ENCODE measurements at places on chromosomes 6 and 20. TPM values are rescaled to one million over a fixed set of nuclear protein-coding genes. Genes with fewer than 3 reads are reported as not detected.

DNA sequence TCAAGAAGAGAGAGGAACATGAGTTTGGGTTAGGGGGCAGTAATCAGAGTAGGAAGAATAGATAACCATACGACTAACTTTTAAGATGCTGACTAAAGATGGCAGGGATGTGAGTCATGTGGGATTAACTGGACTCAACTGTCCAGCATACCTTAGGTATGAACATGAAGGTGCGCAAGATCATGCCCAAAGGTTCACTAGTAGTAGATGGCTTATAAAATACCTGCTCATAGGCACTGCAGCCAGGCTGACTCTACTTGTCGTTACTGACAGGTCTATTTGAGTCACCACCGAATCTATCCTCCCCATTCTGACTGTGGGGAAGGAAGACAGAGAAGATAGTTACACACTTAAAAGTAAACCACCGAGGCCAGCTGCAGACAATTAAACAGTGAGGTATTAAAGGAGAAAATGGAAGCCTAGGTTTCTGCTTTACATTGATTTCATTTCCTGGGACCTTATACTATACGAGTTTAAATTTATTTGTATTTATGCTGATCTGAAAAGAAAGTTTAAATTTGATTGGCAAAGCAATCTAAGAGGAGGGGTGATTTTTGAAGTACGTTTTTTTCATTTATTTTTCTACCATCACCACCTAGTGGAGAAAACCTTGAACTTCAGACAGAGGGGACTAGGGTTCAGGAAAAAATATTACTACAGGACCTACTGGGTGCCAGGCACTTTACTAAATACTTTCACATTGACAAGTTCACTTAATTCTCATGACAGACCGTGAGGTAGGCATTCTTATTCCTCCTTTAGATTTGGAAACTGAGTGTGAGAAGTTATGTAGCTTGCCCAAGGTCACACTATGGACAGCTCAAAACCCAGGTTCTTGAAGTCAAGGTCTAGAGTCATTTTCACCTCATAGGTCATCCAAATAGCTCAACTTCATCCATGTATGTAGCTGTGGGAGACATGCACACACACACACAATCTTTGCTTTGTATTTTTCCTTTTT, 4.0 kb upstream of the WRNIP1 start:
- no peak for DNase-seq

GRCh38 chr20:23022849-23023248, 12.3 kb upstream of the SSTR4 start:
- no peak for DNase-seq

- DNase-seq, result no peak
Observed at GRCh38 chr6:74768120-74768519, 437.7 kb downstream of the COL12A1 start.

DNA sequence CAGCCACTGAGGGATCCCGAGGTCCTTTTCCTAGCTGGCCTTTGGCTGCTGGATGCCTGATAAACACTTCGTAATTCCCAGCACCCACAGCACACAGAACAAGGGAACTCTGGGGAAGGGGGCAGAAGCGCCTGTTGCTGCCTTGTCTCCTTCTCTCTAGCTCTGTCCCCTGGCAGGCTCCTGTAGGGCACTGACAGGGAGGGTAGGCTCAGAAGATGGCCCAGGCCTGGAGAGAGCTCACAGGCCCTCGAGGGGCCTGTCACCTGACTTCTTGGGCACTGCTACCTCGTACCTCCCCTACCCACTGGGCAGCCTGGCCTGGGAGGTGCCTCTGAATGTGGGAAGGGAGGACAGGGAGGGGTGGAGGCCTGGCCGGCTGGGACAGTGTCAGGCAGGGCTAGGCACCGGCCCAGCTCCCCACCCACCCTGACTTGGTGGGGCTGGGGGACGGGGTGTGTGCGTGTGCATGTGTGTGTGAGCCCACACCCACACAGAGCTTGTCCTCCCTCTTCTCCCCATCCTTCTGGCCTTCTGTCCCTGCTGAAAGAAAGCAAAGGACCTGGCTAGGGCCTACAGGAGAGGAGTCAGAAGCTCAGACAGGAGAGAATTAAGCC, 18.1 kb downstream of the C6orf132 start:
- DNase-seq, result no peak

The OXT gene
- not detected for total RNA-seq

Data from lung (tissue), 17 donors.